COLO829 (cell line): ENCODE measurements at places on chromosomes 13 and 19.

DNA sequence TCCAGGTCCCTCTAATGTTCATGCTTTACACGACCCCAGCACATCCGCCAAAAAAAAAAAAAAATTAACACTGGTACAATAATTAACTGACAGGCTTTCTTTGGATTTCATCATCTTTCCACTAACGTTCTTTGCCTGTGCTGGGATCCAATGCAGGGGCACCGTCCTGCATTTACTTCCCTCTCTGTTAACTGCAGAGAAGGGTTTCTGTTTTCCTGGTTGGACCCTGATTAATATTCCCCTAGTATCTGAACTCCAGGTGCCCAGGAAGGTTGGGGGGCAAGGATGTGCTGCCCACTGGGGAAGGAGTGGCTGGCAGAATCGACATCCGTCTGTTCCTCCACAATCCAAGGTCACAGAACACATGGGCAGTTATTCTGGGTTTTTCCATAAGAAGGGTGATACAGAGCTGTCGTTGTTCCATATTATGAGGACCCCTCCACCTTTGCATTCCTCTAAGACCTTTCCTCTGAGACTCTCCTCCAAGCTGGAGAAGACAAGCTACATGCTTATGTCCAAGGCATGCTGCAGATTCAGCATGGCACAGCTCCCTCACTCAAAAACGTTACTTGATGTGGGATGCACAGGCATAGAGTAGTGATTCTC lies 4.5 kb upstream of the LAIR1 start:
- no peak for DNase-seq

DNA sequence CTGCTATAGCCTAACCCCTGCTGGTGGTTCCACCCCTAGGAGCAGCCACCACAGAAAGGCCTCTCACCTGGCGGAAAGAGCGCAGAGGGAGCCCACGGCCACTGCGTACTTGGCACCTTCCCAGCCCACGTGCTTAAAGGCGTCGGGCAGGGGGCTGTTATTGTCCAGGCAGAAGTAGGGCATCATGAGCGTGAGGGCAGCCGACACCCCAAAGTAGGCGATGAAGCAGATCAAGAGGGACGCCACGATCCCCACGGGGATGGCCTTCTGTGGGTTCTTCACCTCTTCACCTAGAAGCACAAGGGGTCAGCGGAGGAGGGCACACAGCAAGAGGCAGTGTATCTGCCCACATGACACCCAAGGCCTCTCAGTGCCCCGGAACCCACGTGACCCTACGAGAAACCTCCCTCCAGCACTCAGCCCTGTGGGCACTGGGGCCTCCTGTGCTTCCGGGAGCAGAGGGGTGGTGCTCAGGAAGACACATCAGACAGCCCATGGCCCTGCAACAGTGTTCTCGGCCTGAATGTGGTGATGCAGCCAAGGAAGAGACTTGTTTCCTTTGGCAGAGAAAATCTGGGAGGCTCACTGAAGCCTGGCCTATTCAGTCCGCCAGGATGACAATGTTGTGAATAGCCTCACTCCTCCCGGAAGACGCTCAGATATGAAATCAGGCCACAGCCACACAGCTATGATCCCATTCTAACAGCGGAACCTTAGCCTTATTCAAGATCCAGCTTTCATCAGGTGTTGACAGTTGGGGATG lies 72.1 kb downstream of the SLC7A1 start:
- DNase-seq, result no peak

- peak; percentile 24 for DNase-seq
Observed at GRCh38 chr13:98454389-98454881, 122.5 kb downstream of the STK24 start.

DNA sequence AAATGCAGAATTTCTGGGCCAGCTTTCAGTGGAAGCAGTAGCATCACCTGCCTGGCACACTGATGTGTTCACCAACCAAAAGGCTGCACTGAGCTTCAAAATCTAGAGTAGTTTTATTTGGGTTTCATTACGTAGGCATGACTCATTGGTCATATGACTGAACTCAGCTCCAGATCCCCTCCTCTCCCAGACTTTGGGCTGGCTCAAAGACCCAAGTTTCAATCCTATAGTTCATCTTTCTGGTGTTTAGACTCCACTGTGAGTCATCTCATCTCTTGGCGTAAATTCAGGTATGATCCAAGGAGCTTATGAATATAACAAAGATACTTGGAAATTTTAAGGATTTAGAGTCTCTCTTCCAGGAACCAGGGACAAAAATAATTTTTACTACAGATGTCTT lies 17.7 kb downstream of the ZMYM5 start:
- peak; percentile 96 for DNase-seq

DNA sequence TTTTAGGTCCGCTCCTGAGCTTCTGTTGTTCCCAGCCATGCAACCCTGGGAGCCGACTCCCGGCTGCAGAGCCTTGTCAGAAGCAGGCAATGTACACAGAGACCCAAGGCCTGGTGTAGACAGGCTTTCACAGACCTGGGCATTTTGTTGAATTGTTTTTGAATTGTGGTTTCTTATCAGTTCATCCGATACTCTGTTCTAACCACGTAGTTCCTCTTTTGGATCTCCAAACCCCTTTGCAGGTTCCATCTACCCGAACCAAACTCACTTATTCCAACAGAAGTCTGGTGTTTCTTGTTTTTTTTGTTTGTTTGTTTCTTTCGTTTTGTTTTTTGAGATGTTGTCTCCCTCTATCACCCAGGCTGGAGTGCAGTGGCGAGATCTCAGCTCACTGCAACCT lies 6.3 kb upstream of the NLRP2 start:
- no peak for DNase-seq

DNA sequence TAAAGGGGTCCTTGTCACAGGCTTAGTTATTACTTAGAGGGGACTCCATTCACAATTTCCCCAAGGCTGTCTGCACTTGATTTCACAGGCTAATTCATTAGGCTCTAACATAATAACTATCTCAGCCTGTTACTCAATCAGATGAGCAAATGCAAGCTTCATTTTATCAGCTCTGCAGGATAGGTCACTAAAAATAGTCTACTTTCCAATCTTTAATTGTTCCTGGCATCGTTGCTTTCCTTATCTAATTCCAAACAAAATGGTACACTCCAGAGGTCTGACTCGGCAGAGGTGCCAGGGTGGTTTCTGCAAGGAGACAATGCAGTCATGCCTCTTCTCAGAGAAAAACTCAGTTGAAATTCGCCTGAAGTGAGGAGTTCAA lies 69.7 kb upstream of the SLC15A1 start:
- DNase-seq, result no peak

GRCh38 chr13:94707400-94708021 lies 4.8 kb downstream of the SOX21 start:
- DNase-seq, result no peak

- no peak for DNase-seq
Observed at GRCh38 chr13:98657506-98658085, 80.7 kb upstream of the STK24 start.

DNA sequence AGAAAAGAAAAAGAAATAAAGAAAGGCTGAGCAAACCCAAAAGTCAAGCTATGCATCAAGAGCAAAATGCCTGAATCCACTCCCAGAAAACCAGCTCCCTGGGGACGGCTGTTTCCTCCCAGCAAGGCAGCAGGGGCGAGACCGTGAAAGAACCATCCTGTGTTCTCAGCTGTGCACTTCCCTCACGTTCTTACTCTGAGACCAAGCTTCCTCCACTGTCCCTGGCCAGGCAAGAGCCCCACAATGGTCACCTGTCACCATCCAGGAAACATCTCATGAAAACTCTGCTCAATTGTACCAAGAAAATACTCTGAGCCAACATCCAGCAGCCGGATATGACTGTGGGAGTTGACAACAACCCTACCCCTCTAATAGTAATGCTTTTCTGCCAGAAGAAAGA lies 22.9 kb downstream of the RAB20 start:
- no peak for DNase-seq

DNA sequence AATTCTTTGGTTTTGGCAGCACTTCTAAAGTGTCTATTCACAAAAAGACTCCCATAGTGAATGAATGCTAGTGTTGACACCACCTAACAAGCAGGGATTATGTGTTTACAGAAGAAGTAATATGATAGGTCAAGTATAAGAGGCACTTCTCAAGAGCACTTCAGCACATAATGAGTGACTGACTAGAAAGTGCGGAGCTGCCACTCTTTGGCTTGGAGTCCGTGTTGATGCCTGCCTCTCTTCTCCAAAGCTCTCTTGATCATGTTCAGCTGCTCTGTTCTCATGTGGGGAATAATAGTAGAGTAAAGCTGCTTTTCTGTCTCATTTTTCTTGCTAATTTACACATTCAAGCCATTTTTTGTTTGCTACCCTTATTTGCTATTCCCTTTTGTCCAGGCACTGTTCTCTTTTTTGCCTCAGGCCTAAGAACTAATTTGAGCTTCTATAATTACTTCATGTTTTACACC lies 22.7 kb upstream of the MAB21L1 start:
- no peak for DNase-seq

- peak; percentile 70 for DNase-seq
Observed at GRCh38 chr13:30429721-30430694, 7.7 kb downstream of the UBE2L5 start.

DNA sequence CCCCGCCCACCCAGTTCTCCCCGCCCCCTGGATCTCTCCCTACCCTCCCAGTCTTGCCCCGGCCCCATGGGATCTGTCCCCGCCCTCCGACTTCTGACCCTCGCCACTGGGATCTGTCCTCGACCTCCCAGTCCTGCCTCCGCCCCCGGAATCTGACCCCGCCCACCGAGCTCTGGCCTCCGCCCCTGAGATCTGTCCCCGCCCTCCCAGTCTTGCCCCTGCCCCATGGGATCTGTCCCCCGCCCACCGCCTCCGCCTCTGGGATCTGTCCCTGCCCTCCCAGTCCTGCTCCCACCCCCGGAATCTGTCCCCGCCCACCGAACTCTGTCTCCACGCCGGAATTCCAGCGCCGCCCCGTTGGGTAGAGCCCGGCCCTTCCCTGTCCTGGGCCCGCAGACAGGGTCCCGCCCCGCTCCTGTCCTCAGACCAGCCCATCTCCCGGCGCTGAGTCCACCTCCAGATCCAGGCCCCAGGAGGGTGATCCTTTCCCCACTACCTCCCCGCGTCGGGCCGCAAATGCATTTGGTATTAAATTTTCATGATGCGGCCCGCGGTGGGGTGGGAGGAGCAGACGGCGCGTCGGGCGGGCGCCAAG lies 1.5 kb upstream of the SLC17A7 start:
- peak; percentile 96 for DNase-seq

DNA sequence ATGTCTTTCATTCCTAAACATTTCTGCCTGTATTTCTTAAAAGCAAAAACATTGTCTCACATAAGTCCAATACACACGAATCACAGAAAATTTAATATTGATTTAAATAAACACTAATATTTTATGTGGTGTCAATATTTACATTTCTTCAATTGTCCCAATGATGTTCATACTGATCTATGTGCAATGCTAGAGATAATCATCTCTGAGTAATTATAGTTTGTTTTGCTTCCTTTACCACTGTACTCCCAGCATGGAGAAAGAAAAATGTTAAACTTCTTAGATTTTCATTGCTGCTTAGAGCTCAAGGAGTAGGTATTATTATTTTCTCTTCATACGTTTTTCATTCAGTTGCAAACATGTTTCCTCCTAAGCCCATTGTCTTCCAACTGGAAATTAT lies 434.2 kb upstream of the PRR20A start:
- no peak for DNase-seq

DNA sequence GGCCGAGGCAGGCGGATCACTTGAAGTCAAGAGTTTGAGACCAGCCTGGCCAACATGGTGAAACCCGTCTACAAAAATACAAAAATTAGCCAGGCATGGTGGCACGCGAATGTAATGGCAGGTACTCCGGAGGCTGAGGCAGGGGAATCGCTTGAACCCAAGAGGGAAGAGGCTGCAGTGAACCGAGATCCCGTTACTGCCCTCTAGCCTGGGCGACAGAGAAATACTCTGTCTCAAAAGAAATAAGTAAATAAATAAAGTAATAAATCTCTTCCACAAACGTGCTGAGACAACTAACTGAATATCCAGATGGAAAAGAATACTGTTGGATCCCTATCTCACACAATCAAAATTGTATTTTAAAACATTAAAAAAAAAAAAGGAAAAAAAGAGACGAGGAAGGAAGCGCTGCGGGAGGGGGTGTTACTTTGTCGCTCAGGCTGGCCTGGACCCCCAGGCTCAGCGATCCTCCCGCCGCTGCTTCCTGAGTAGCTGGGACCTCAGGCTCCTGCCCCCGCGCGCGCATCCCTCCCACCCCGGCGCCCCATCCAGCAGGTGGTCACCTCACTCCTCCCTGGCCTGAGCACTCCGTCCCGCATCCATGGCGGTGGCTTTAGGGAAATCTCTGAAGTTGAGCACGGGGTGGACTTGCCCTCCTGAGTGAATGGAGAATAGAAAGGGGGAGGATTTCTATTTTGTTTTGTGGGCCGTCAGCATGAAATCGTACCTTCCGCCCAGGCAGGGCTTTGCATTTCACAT lies 628 bp upstream of the ZNF813 start:
- no peak for DNase-seq
